ENCODE measurements at places on chromosomes 5 and 9.

GRCh38 chr9:95505717-95506427 lies 10.9 kb downstream of the PTCH1 start:
- peak; percentile 40 for DNase-seq

- no peak for DNase-seq
These were observed 90.6 kb upstream of the SAP30L start for GRCh38 chr5:154355129-154355611.

- DNase-seq, result no peak
These were observed 23.0 kb downstream of the EPB41L4B start for GRCh38 chr9:109297899-109298298.

DNA sequence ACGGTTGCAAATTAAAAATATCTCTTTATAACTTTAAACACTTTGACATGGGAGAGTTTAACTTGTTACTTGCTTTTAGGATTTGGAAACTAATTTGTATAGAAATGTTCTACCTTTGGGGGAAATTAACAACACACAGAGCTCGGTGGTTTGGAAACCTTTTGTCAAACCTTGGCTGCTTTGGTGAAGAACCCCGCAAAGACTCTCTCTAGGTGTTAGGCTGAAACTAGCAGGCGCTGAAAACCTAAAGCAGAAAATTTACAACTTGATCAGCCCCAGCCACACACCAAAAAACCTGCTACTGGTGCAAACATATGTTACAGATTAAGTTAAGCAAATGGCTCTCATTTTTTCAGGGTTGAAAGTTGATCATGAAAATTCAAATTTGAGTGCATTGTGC lies 25.8 kb downstream of the NR2F1 start:
- DNase-seq, result no peak

- DNase-seq, result no peak
These were observed 192.6 kb upstream of the PRDM9 start for GRCh38 chr5:23314827-23315226.

DNA sequence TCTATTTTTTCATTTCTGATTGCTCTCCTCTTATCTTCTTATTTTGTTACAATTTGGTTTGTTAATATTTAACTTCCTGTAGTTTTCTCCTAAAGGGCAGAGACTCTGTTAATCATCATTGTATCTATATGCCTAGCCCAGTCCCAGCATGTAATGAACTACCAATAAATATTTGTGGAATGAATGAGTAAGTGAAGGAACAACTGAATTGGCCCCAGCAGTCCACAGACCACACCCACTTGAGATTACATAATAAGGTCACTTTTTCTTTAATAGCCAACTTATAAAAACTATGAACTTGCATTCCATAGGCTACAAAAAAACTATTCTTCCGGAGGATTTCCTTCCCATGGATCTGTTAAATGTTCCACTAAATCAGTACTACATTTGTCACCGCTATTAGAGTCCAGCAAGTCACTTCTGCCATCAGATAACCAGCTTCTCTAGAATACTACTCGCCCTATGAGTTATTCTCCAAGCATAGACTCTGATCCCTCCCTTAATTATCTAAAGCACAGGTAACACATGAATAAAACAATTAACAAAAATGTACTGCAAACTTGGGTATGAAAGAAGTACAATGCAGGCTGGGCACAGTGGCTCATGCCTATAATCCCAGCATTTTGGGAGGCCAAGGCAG lies 27.5 kb upstream of the TNPO1 start:
- DNase-seq, result no peak

DNA sequence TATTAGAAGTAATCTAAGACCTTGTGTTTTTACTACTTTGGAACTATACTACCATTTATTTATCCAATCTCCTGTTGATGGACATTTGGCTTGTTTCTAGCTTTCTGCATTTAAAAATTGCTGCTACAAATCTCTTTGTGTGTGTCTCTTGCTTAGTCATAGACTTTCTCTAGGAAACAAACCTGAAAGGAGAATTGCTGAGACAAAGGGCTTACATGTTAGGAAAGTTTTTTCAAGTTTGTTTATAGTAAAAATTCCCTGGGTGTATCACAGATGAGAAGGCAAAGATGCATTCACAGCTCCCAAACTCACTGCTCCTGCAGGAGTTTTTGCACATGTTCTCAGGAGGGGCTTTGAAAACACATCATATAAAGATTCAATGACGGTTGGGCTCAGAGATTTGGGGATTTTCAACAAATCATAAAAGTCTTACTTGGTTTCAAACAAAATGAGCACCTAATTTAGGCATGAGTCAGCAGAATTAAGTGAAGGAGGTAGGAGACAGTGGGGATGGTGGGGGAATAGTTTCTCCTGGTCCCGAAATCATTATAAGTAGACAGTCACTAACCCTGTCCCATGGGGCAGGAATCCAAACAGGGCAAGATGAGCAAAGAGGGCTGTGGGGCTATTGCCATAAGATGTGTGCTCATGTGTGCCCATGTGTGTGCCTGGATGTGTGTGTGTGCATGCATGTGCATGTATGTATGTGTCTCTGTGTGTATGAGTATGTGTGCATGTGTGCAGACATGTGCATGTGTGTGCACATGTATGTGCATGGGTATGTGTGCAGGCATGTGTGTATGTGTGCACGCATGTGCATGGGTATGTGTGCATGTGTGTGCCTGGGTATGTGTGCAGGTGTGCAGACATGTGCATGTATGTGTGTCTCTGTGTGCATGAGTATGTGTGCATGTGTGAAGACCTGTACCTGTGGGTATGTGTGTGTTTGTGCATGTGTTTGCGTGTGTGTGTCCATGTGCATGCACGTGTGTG lies 43.4 kb upstream of the S1PR3 start:
- DNase-seq, result no peak

DNA sequence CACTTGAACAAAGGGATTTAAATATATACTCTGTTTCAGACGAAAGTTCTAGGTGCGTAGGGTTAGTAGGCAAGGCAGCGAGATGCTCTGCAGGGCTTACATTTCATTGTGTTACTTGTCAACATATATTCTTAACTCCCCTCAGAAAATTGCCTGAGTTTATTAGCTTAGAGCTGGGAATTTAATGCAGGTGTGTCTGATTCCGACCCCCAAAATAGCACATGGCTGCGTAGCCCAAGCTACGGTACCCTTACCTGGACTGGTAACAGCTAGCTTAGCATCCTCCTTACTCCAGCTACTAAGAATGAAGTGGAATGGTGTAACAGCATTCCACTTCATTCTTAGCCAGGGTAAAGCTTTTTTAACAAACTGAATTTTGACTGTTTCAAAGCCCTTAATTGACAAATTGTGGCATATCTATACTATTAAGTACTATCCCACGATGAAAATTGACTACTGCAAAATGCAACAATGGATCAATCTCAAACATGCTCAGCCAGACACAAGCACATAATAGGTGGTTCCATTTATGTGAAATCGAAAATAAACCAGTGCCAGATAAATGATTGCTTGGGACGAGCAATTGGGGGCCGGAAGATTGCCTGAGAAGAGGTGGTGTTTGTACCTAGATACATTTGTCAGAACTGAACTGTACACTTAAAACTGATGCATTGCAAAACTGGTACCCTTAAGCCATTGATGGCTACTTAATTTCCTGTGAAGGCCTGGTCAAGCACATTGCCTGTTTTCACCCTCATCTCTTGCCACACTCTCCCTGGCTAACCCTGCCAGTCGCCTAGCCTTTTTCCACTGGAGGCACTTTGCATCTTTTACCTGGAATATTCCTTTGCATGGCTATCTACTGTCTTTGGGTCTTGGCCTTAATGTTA lies 3.0 kb upstream of the FGF18 start:
- no peak for DNase-seq
